ENCODE measurements at places on chromosomes 7 and 10. TPM values are rescaled to one million over a fixed set of nuclear protein-coding genes. Genes with fewer than 3 reads are reported as not detected.

The ZPBP gene
- 0.23 TPM for total RNA-seq

The GPR141 gene
- 3.9 TPM for total RNA-seq

- H3K27ac ChIP-seq, result no peak overlapping the region
- no peaks in the 10 kb centered on the region for H3K36me3 ChIP-seq
- H3K4me1 ChIP-seq, result peaks cover 4% of the 10 kb centered on the region
- H3K27me3 ChIP-seq, result no peaks in the 10 kb centered on the region
- no peak overlapping the region for H3K4me3 ChIP-seq
Observed at GRCh38 chr10:24120646-24121045, 88.3 kb upstream of the KIAA1217 start.

- H3K27ac ChIP-seq, result no peak overlapping the region
- no peak for DNase-seq
Observed at GRCh38 chr7:71860572-71860971, 551.6 kb downstream of the CALN1 start.

DNA sequence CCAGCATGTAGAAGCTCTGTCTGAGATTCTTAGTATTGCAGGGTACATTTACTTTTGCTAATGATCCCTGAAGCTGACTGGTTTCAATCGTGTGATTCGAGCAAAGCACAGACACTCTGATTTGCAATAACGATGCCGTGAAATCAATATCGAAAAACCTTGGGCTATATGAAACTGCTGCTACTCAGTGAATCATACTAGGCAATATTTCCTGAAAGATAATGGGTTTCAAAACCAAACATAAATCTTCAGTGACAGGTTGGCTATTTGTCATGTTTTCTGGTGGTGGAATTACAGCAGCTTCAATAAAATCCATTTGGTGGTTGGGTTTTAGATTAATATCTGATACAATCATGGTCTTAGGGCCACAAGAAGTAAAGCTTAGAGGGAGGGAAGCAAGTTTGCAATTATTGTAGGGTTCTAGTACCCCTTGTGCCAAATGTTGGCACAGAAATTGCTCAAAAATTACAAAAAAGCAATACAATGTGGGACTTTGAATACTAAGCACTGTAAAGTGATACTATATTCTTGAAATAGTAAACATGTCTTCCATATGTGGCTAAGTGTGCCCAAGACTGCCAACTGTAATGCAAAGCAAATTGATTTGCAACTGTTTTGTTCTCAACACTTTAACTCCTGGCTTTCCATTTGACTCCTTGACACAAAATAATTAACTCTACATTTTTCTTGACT is 112.4 kb upstream of the JAZF1 start:
- no peaks in the 10 kb centered on the region for H3K27me3 ChIP-seq
- H3K36me3 ChIP-seq, result no peaks in the 10 kb centered on the region
- no peak for DNase-seq
- no peaks in the 10 kb centered on the region for H3K4me1 ChIP-seq
- H3K4me3 ChIP-seq, result no peak overlapping the region

DNA sequence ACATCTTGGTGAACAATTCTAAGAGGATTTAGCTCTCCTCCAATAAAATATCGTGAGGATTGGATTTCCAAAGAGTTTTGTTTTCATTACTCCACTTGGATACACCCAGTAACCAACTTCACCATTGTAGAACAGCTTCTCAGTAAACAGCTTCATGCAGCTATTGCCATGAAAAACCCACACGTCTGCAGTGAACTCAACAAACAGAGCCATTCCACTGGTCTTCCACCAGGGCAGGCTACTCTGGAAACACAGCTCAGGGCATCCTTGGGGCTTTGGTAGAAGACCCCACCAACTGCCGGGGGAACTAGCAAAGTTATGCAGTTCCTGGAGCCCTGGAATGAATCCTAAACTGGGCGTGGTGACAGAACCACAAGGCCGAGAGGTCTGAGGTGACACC is 77.4 kb downstream of the CALN1 start:
- H3K27me3 ChIP-seq, result no peaks in the 10 kb centered on the region
- H3K36me3 ChIP-seq, result no peaks in the 10 kb centered on the region
- no peak overlapping the region for H3K4me3 ChIP-seq
- DNase-seq, result no peak
- H3K27ac ChIP-seq, result no peak overlapping the region
- H3K4me1 ChIP-seq, result no peaks in the 10 kb centered on the region

GRCh38 chr7:110573862-110574528 is 516.9 kb upstream of the LRRN3 start:
- H3K36me3 ChIP-seq, result no peaks in the 10 kb centered on the region
- H3K27ac ChIP-seq, result no peak overlapping the region

DNA sequence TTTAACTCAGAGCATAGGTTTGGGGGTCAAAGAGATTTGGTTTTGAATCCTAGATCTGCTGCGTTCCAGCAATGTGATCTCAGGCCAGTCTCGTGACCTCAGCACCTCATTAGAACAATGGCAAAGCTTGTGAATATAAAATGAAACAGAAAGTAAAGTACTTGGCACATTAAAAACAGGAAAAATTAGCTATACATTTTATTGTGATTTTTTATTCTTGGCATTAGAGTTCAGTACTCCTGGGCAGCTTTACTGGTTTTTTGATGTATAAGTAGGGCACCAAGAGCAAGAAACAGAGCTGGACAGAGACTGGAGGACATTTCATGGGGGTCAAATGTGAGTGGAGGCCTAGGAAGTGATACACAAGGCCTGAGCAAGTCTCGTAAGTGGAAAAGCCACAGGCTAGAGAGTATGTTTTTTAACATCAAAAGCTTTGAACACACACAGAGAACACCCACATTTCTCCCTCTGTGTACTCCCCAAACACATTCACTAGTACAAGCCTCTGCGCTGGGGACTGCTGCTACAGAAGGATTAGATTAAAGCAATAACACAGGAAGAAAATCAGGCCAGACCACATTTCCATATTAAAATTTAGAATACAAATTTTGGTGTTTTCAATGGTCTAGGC is 157.2 kb upstream of the SLC25A13 start:
- H3K4me1 ChIP-seq, result no peaks in the 10 kb centered on the region
- H3K4me3 ChIP-seq, result no peak overlapping the region
- no peaks in the 10 kb centered on the region for H3K36me3 ChIP-seq
- DNase-seq, result no peak
- H3K27ac ChIP-seq, result no peak overlapping the region

DNA sequence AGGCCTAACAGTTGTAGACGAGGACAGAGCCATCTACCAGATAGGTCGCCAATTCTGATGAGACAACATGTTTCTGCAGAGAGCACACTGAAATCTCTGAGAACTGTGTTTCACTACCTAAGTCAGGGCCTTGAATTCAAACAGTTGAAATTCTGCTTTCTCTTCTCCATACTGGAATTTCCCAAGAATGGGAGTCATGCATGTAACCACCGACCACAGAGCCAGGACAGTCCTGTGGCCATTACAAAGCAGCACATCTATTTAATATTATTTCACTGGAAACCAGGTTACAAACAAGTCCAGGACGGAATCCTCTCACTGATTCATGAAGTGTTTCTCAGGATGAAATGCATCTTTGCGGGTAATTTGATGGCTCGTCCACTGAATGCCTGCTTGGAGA is 62.0 kb upstream of the ST8SIA6 start:
- H3K27me3 ChIP-seq, result no peaks in the 10 kb centered on the region
- no peak overlapping the region for H3K4me3 ChIP-seq
- H3K36me3 ChIP-seq, result no peaks in the 10 kb centered on the region
- peaks cover 7% of the 10 kb centered on the region for H3K4me1 ChIP-seq
- H3K27ac ChIP-seq, result no peak overlapping the region

DNA sequence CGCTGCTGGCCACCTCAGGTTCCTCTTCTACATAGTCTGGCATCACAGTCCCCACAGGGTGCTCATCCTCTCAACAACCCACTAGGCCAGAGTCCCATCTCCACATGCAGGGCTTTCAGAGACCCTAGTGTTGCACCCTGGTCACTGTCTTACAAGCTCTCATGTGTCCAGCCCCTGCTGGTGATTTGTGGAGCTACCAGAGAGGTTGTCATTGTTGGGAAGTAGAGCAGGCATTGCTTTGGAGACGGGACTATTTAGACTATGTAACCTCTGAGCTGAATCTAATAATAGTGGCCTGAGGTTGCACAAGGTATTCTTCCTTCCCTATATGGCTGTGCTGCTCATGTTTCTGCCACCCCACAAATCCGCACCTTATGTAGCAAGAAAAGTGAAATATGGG is 135.3 kb upstream of the VWC2 start:
- no peak overlapping the region for H3K27ac ChIP-seq
- H3K36me3 ChIP-seq, result no peaks in the 10 kb centered on the region
- H3K27me3 ChIP-seq, result no peaks in the 10 kb centered on the region
- H3K4me3 ChIP-seq, result no peak overlapping the region

The ADAM22 gene
- total RNA-seq, result 2.4 TPM

GRCh38 chr10:86950349-86950748 is 7.1 kb downstream of the MMRN2 start:
- no peak for DNase-seq
- H3K4me1 ChIP-seq, result peaks cover 30% of the 10 kb centered on the region
- no peaks in the 10 kb centered on the region for H3K36me3 ChIP-seq
- peak overlapping the region; percentile 15 for H3K27ac ChIP-seq

- no peaks in the 10 kb centered on the region for H3K27me3 ChIP-seq
- H3K36me3 ChIP-seq, result no peaks in the 10 kb centered on the region
- peak within 1 kb of the TSS; percentile 80 for H3K27ac ChIP-seq
- H3K4me3 ChIP-seq, result peak within 1 kb of the TSS; percentile 12
- peaks cover 42% of the 10 kb centered on the region for H3K4me1 ChIP-seq
Observed at GRCh38 chr7:73830681-73831583, at the start of gene CLDN4. Gene CLDN4 (plus strand): TSS chr7:73830996. CDS start chr7:73831202, 206 bp downstream.

DNA sequence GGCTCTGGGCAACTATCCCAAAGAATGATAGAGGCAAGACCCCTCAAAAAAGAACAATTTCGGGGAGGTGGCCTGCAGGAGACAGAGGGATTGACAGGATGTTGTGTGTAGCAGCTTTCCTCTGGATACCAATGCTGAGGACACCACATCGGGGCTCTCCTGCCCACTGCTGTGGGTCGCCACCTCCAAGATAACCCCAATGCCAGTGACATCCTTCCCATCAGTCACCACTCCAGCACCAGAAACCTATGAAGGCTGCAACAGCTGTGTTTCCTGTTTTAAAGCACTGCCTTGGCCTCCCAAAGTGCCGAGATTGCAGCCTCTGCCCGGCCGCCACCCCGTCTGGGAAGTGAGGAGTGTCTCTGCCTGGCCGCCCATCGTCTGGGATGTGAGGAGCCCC is 17.6 kb downstream of the ARHGAP19 start:
- H3K4me1 ChIP-seq, result peaks cover 12% of the 10 kb centered on the region
- DNase-seq, result no peak
- H3K4me3 ChIP-seq, result no peak overlapping the region
- no peaks in the 10 kb centered on the region for H3K36me3 ChIP-seq

GRCh38 chr10:3584926-3585784 is 199.9 kb downstream of the KLF6 start:
- H3K4me1 ChIP-seq, result no peaks in the 10 kb centered on the region
- H3K27ac ChIP-seq, result no peak overlapping the region
- H3K4me3 ChIP-seq, result no peak overlapping the region
- peak; percentile 45 for DNase-seq
- no peaks in the 10 kb centered on the region for H3K36me3 ChIP-seq
- no peaks in the 10 kb centered on the region for H3K27me3 ChIP-seq

DNA sequence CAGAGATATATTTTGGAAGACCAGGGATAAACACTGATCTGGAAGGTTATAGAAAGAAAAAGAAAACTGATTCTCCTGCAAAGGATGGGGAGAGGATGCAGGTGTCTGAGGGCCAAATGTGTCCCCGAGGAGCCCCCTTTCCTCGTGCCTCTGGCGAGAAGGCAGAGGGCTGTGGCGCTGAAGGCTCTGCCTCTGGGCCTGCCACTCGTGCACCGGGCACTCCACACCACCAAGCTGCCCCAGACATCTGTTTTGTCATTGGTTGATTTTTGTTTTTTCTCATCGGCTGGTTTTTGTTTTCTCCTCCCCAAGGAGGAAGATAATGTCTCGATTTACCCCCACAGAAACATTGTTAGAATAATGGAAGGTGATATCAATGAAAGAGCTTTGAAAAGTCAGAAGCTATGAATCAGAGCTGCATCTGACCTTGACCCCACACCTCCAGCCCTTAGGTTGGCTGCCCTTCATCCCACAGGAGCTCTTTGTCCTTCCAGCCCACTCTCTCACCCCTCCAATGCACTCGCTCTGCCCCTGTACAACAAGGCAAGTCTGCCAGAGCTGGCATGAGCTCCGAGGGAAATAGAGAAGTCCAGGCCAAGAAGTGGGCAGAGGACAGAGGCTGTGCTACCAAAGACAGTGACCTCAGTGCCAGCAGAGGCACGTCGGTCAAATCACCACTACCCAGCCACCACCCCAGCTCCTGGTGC is 124.8 kb downstream of the TCERG1L start:
- H3K4me3 ChIP-seq, result no peak overlapping the region
- no peak overlapping the region for H3K27ac ChIP-seq
- no peak for DNase-seq
- H3K27me3 ChIP-seq, result no peaks in the 10 kb centered on the region
- H3K4me1 ChIP-seq, result no peaks in the 10 kb centered on the region

The ANLN gene
- 5.8 TPM for total RNA-seq

GRCh38 chr7:105003275-105003674 is 10.7 kb upstream of the KMT2E start:
- peaks cover 98% of the 10 kb centered on the region for H3K4me1 ChIP-seq
- H3K4me3 ChIP-seq, result no peak overlapping the region
- peak; percentile 81 for DNase-seq

- no peaks in the 10 kb centered on the region for H3K36me3 ChIP-seq
- no peak for DNase-seq
- no peak overlapping the region for H3K4me3 ChIP-seq
- H3K27ac ChIP-seq, result peak overlapping the region; percentile 46
- peaks cover 11% of the 10 kb centered on the region for H3K4me1 ChIP-seq
- H3K27me3 ChIP-seq, result no peaks in the 10 kb centered on the region
Observed at GRCh38 chr7:20200361-20200760, 16.8 kb downstream of the MACC1 start.

GRCh38 chr7:101466871-101467270 is 104.2 kb downstream of the COL26A1 start:
- no peaks in the 10 kb centered on the region for H3K4me1 ChIP-seq
- H3K4me3 ChIP-seq, result no peak overlapping the region
- H3K27me3 ChIP-seq, result no peaks in the 10 kb centered on the region
- no peak for DNase-seq

DNA sequence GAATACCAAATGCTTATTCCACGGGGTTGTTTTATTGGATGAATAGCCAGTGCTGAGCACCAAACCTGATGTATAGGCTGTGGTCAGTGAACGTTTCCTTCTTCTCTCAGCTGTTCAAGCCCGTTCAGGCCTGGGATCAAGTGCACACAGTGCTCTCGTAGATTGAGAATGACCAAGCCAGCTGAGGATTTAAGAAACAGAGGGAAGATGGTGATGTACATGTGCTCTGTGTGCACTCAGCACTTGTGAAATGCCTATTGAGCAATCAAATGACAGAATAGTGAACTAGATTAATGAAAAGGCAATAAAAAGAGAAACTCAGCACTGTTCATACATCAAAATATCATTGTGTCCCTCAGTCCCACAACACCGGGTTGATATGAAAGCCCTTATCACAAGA is 302.5 kb downstream of the BMPER start:
- no peak overlapping the region for H3K27ac ChIP-seq
- no peak overlapping the region for H3K4me3 ChIP-seq
- no peaks in the 10 kb centered on the region for H3K4me1 ChIP-seq
- no peaks in the 10 kb centered on the region for H3K36me3 ChIP-seq
- no peak for DNase-seq

GRCh38 chr7:128098629-128099028 is 67.4 kb upstream of the LRRC4 start:
- no peaks in the 10 kb centered on the region for H3K27me3 ChIP-seq
- H3K27ac ChIP-seq, result no peak overlapping the region
- no peaks in the 10 kb centered on the region for H3K36me3 ChIP-seq
- peaks cover 5% of the 10 kb centered on the region for H3K4me1 ChIP-seq
